NCI-H1092 treated with DMSO at 0.1 percent for 48 hours (cell line): ENCODE measurements at places on chromosomes 2 and 18.

- DNase-seq, result no peak
Measured at GRCh38 chr18:75257605-75258004, 47.0 kb downstream of the TSHZ1 start.

- no peak for DNase-seq
Measured at GRCh38 chr2:76861708-76862107, 660.5 kb downstream of the LRRTM4 start.

DNA sequence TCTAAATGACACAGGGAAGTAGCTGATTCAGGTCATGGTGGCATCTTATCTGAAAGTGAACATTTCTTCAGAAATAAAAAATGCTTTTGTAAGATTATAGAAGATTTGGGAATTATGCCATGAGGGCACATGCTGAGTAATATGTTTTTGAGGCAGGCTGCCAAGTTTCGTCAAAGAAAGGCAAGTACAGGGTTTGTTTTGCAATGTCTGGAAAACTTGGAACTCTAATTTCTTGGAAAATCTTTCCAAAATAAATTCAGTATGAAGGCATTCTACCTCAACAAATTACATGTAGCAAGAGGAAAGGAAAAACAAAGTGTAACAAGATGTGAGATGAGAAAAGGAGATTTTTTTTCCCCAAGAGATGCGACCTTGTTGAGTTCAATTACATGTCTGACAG is 167.7 kb downstream of the PLCL1 start:
- DNase-seq, result no peak

GRCh38 chr2:172664766-172665165 is 70.9 kb upstream of the RAPGEF4 start:
- DNase-seq, result no peak

- no peak for DNase-seq
Measured at GRCh38 chr2:99488539-99489062, 1.2 kb downstream of the REV1 start.

- DNase-seq, result no peak
Measured at GRCh38 chr2:38438883-38439612, 62.0 kb upstream of the ATL2 start.

DNA sequence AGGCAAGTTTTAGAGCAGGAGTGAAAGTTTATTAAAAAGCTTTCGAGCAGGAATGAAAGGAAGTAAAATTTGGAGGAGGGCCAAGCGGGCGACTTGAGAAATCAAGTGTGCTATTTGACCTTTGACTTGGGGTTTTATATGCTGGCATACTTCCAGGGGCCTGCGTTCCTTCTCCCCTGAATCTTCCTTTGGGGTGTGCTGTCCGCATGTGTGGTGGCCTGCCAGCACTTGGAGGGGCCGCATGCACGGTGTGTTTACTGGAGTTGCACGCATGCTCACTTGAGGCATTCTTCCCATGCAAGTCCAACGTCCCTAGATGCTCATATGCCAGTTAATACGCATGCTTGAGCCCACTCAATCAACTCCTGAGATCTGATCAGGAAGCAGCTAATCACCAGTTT is 78.3 kb upstream of the MAP4K4 start:
- no peak for DNase-seq

DNA sequence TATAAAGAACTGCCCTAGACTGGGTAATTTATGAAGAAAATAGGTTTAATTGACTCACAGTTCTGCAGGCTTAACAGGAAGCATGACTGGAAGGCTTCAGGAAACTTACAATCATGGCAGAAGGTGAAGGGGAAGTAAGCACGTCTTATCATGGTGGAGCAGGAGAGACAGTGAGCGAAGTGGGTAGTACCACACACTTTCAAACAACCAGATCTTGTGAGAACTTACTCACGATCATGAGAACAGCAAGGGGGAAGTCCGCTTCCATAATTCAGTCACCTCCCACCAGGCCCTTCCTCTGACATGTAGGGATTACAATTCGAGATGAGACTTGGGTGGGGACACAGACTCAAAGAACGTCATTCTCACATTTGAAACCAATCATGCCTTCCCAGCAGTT is 260.1 kb upstream of the FAM98A start:
- no peak for DNase-seq

DNA sequence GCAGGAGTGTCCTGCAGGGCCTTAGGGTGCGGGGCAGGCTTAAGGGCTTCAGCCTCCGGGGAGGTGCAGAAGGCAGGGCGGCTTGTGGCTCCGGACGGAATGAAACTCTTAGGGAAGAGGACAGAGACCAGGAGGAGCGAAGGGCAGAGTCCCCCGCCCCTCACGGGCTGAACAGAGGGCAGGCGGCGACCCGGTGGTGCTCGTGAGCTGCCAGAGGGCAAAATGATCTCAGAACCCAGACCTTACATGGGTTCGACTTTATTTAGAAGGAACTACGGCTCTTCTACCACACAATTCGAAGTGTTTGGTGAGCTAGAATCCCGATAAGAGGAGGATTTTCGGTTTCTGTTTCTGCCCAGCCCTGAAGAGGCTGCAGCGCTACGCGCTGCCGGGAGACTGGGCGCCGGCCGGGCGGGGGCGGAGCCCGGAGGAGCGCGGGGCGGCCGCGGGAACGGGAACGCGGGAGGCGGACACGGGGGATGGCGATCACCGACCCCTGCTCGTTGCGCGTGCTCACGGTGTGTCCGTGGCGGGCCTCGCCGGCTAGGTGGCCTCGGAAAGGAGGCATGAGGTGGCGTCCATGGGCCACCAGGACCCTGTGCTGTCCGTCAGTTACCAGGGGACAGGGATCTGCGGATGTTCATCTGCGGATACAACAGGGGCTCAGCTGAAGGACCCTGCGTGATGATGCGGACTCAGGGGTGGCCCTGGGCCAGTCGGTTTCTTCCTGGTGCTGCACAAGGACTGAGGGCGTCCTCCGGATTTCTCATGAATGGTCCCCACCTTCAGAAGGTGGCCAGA is 4.2 kb upstream of the SP100 start:
- DNase-seq, result peak; percentile 33

GRCh38 chr2:173567493-173567892 is 212.8 kb downstream of the CDCA7 start:
- DNase-seq, result no peak

DNA sequence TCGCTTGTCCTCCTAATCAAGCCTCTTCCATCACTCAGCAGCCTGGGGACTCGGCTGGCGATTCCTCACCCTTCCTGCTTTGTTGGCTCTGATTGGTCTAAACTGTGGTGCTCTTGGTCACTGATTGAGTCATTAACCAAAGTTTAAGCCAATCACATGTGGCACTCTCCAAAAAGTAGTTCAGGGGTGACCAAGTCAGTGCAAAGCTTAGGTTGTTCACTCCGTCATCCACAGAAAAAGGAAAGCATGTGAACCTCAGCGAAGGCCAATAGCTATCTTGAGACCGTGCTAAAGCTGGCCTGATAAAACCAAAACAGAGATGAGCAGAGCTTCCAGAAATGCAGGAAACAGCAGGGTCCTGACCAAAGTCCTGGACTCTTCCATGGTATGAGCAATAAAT is 4.9 kb downstream of the ALPK2 start:
- DNase-seq, result no peak

DNA sequence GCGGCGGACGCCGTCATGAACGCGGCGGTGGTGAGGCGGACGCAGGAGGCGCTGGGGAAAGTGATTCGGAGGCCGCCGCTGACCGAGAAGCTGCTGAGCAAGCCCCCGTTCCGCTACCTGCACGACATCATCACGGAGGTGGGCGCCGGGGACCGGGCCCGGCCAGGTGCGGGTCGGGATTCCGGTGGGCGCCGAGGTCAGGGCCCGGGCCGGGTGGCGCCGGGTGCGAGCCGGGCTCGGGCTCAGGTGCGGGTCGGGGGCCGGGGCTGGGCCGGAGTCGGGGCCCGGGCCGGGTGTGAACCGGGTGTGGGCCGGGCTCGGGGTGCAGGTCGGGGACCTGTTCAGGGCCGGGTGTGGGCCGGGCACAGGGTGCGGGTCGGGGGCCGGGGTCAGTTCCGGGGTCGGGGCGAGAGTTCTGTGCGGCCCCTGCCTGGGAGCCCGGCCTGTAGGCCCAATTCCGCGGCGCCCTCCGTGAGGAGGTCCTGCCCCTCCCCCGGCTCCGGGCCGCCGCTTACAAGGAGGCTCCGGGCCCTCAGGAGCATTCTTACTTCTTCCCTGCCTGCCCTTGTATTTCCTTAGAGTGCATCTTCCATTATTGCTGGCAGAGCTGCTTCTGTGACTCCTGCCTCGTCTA is 447 bp downstream of the TRAF3IP1 start:
- no peak for DNase-seq

- no peak for DNase-seq
Measured at GRCh38 chr18:55327454-55327853, 260.5 kb downstream of the TCF4 start.

- no peak for DNase-seq
Measured at GRCh38 chr2:223735659-223736244, 101.6 kb downstream of the AP1S3 start.

- DNase-seq, result no peak
Measured at GRCh38 chr2:222311319-222311977, 12.7 kb upstream of the PAX3 start.

DNA sequence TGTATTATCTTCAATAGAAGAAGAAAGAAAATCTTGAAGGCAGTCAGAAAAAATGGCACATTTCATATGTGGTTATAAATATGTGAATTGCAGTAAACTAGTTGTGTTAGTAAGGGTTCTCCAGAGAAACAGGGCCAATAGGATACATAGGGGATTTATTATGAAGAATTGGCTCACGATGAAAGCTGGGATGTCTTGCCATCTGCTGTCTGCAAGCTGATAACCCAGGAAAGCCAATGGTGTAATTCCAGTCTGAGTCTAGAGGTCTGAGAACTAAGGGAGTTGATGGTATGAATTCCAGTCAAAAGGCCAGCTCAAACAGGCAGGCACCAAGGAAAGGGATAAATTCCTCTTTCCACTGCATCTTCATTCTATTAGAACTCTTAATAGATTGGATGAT is 362.4 kb downstream of the KCNJ3 start:
- no peak for DNase-seq

GRCh38 chr2:163405298-163405697 is 330.5 kb downstream of the FIGN start:
- no peak for DNase-seq

GRCh38 chr2:232689152-232689910 is 7.8 kb upstream of the GIGYF2 start:
- DNase-seq, result peak; percentile 73

- DNase-seq, result no peak
Measured at GRCh38 chr2:232658217-232658785, 24.9 kb downstream of the EFHD1 start.

DNA sequence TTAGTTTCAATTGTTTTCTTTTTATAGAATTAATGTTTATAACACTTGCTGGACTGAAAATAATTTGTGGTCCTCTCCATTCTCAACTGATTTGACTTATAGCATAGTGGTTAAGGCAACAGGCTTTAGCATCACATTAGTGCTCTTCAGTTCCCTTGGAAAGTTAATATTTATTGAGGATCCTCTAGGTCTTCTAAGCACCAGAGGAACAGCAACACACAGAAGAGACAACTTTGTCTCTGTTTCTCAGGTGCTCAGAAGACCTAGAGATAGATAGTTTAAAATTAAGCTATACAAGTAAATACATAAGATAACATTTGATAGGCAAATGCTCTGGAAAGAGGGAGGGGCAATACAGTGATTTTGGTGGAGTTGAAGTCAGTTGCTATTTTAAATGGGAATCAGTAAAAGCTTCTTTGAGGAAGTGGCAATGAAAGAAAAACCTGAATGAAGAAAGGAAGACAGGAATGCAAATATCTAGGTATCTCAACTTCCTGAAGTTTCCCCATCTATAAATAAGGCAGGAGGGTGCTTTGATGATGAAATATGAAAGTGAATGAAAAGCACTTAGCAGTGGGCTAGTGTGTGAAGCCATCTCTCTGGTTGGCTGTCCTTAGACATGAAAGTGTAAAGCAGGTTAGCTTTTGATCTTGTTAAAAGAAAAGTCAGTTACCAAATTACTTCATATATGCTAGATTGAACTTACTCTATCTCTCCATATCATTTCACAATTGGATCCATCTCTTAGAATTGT is 7.9 kb downstream of the NEUROD1 start:
- DNase-seq, result no peak

- peak; percentile 8 for DNase-seq
Measured at GRCh38 chr2:37560863-37561614, 110.4 kb downstream of the CDC42EP3 start.

- no peak for DNase-seq
Measured at GRCh38 chr2:142716463-142717242, 160.8 kb upstream of the KYNU start.

GRCh38 chr2:152395103-152395502 is 60.1 kb downstream of the FMNL2 start:
- no peak for DNase-seq

DNA sequence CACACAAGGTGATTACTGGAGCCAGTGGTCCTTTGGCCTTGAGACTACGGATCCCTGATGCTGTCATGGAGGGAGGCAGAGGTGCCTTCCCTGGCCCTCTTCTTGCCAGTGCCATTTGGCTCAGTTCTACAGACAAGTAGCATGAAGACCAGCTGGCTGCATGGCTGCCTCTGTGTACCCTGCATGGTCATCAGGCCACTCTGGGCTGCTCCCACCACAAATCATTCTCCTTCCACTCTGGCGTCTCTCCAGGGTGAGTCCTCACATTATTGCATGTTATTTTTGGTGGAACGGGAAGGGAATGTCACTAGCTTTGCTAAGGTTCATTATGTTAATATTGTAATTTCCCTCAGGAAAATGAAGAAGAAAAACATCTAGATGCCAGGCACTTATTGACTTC is 229.8 kb downstream of the VAPA start:
- no peak for DNase-seq

DNA sequence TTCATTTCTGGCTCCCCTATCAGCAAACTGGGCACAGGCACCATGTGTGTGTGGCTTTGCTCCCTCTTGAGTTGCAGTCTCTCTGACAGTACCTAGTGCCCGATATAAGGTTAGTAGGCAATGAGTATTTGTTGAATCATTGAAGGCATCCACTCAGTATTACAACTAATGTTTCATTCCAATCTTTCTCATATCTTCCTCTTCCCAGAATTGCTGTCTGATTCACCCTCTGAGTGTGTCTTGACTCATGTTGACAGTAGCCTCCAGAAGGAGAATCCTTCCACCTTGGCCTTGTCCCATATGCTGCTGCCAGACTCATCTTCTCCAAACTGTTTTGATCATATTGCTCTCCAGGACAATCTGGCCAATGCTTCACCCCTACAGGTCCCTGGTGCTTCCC is 202.5 kb downstream of the LRRTM1 start:
- DNase-seq, result no peak

GRCh38 chr2:85785027-85785822 is 31.4 kb downstream of the ATOH8 start:
- DNase-seq, result no peak

DNA sequence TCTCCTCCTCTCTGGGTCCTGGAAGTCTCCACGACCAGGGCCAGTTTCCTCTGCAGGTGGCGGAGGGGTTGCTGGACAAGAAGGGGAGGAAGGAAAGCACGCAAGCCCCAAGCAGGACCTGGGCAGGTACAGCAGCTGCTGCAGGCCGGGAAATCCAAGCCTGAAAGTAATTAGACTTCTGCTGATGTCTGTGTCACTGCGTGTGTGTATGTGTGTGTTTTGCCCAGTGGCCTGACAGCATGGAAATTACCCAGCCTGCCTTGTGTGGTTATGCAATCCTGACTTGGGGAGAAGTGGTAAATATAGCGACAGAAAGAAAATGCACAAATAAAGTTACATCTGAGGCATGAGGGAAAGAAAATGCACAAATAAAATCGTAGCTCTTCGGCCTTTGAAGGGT is 121.8 kb upstream of the ZBTB14 start:
- no peak for DNase-seq

- DNase-seq, result peak; percentile 9
Measured at GRCh38 chr2:39851651-39852110, 72.6 kb upstream of the THUMPD2 start.

- no peak for DNase-seq
Measured at GRCh38 chr2:201781557-201782051, 871 bp upstream of the ALS2 start.
